ENCODE measurements at places on chromosomes 16 and 17.

DNA sequence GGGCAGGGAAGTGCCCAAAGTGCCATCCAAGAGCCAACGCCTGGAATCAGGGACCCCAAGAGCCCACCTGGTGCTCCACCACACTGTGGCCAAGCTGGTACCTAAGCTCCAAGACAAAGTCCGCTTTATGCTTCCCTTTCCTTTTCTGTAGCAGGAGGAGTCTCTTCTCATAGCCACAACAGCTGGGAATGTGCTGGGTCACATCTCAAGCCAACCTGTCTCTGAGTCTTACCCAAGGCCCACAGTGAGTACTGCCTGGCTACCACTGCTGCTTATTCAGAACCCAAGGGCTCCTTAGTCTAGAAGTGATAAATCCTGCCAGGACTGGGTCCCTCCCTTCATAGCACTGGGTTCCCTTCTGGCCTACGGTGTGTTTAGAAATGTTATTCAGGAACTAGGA, 49.8 kb downstream of the ERCC4 start:
- no peak for DNase-seq

- DNase-seq: no peak
These were observed 118.3 kb upstream of the FAM20A start for GRCh38 chr17:68719431-68719830.

GRCh38 chr17:67456103-67456502, 79.0 kb downstream of the PITPNC1 start:
- no peak for DNase-seq

DNA sequence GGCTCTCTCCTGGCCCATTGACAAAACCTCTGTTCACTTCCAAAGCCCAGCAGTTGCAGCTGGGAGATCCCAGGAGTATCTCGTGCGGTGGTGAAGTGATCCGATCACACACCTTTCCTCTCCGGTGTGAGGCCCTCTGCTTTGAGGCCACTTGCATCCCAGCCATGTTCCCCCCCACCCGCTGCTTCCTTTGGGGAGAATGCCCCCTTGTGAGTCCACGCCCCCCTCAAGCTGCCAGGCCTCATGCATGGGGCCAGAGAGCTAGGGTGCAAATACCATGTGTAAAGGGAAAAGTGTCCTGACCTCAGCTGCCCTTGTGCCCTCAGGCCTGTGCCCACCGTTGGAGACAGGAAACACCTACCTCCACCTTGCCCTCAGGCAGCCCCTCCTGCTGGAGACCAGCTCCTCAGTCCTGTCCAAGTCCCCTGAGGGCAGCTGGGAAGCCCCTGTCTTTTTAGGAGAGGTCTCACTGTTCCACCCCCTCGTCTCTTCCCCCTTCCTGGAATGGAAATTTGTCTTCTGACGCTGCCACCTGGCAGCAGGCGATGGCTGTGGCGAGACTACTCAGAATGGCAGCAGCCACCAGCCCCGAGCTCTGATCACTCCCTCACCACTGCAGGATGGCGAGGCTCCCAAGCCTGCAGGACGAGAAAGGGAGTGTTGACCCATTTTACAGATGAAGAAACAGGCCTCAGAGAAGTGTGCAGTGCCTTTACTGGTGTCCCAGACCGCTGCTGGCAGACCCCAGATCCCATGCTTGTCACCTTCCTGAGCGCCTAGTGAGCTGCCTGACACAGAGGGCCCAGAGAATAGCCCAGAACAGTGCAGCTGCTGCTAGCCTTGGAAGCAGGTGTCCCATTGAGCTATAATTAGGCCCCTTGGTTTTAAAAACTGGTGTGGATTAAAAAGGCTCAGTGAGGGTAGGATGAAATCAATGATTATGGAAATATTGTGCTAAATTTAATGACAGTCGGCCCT, 120.6 kb upstream of the CACNG5 start:
- DNase-seq: no peak

DNA sequence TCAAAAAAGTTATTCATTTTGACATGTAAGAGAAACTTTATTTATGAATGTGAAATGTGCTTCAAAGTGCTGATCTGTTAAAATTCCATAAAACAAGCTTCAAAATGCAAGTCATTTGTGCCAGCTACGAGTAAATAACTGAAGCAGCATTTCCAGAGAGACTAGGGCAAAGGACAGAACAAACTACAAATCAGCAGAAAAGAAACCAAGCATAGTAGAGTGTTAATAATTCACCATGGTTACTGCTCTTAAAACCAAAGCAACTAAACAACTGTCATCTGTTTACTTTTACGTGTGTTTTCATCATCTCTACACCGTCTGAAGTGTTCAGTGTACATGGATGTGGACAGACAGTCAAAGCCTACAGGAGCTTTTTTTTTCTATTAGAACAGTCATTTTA, 1.6 kb upstream of the ASPA start:
- no peak for DNase-seq

GRCh38 chr16:12293017-12293618, 316.6 kb downstream of the SNX29 start:
- DNase-seq: no peak

GRCh38 chr17:49820773-49821172, 27.1 kb downstream of the TAC4 start:
- no peak for DNase-seq

DNA sequence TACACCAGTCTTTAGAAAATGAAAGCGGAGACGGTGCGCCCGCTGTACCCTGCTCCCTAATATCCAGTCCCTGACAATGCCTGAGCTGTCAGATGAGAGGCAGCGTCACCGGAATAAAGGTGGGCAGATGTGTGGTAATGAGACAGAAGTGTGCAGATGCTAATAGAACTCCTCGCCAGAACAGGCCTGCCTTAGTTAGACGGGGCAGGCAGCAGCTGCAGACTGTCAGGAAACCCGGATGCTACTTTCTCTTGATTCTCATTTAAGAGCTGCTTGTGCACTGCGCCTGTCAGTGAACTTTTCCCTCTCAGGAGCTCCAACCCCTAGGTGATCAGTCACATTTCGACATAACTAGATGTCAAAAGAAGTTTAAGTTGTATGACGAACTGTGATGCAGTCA, 221.8 kb upstream of the IRX3 start:
- no peak for DNase-seq

All from stimulated activated CD8-positive, alpha-beta memory T cell treated with anti-CD3 and anti-CD28 coated beads, Interleukin-7, amount 100 ng/mL, for 1 hour (primary cell).